Amygdala (tissue), 56 donors: ENCODE measurements at places on chromosomes 11 and 22.

DNA sequence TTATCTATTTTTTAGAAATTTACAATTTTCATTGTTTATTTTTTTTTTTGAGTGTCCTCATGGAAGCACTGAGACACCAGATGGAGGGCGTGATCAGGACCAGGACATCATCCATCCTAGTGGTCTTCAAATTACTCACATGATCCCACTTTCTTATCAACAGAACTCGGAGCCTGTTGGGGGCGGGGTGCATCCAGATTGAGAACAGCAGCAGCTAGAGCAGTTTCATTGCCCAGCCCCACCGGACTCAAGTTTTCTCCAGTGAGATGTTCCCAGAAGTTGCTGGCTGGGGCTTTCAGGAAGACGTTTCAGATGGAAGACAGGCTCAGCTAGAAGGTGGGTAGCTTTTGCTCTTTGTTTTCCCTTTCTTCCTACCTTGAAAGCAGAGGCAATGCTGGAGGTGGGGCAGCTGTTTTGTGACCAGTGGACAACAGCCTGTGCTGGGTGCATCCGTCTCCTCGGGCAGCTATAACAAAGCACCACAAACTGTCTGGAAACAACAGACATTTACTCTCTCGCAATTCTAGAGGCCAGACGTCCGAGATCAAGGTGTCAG is 562.1 kb downstream of the TBC1D22A start:
- DNase-seq: no peak

GRCh38 chr11:118437208-118438125 is 1.2 kb downstream of the KMT2A start:
- DNase-seq: no peak

- no peak for DNase-seq
These were observed 7.9 kb downstream of the DDX10 start for GRCh38 chr11:108672786-108673185.

GRCh38 chr11:95570845-95571244 is 218.7 kb downstream of the FAM76B start:
- DNase-seq: no peak

DNA sequence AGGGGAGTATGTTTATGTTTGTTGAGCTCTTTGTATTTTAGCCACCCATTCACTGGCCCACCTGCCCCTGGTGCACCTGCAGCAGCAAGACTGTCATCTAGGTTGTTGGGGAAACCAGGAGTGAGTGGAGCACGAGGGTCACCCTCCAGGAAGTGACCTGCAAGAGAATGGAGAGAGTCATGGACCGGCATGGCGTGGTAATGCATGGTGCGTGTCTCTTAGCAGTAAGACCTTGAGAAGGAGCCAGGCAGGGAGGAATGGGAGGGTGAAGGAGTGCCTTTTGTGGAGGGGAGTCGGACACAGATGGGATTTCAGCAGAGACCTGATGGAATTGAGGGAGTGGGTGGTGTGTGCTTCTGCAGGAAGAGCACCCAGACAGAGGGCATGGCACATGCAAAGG is 37.9 kb downstream of the KCNQ1 start:
- no peak for DNase-seq

GRCh38 chr22:22702237-22703202 is 58.1 kb downstream of the GGTLC2 start:
- no peak for DNase-seq

GRCh38 chr11:116062490-116063171 is 558.4 kb upstream of the CADM1 start:
- no peak for DNase-seq

GRCh38 chr11:2211113-2211971 is 39.7 kb upstream of the TH start:
- DNase-seq: no peak

GRCh38 chr22:28016781-28017557 is 97.9 kb upstream of the PITPNB start:
- no peak for DNase-seq

DNA sequence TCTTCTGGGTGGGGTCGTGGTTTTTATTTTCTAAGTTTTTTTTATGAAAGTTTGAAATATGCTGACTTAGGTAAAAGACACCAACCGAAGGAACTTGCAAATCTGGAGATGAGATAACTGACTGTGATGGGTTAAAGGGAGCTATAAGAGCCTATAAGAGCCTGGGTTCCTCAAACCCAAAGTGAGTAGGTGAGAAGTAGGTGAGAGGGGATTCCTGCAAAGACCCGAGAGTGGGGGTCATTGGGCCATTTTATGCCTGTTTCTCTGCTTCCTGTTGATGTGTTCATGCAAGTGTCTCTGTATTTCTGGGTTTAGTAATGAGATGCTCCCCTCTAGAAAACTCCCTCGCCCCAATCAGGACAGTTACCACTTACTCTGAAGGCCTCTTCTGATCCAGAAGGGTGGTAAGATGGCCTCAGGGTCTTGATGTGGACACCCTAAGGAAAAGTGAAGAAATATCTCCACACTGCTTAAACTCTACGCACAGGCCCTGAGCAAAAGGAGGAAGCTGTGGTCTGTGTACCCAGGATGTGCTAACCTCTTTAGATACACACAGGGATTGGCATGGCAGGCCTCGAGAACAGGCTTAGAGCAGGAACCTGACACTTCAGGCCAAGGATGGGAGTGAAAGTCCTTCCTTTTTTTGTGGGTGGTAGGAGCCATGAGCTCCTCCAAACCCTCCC is 1.8 kb downstream of the FLI1 start:
- DNase-seq: no peak

DNA sequence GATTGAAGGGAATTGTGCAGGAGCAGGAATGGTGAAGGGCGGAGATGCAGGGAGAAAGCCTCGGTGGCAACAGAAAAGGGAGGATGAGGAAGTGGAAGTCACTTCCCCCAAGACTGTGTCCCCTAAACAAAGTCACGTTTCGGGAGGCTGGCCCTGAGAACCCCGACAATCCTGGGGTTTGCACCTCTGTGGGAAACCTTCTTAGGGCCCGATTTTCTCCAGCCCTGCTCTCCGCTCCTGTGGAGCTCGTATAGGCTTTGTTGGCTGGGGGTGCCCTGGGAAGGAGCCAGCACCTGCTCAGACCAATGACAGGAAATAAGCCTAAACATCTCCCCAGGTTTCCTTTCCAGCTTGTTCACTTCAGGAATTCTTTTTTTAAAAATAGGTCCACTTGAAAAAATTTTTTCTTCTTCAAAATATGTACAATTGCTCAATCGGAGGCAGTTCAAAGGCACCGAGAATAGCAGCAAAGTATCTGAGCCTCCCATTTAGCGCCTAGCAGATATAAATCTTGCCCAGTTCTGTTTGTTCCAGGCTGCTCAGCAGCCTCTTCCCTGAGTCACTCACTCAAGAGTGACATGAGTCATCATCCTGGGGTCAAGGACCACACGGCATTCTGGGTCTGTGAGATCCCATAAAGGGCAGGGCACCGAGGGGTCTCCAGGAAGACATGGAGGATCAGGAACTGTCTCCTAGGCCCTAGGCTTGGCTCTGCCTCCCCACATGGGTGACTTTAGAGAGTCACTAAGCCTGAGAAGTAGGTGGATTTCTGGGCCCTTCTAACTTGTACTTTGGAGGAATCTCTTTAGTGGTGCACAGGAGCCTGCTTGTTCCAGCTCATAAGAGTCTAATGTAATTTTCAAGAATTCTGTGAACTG is 34.0 kb downstream of the IRAG1 start:
- no peak for DNase-seq

DNA sequence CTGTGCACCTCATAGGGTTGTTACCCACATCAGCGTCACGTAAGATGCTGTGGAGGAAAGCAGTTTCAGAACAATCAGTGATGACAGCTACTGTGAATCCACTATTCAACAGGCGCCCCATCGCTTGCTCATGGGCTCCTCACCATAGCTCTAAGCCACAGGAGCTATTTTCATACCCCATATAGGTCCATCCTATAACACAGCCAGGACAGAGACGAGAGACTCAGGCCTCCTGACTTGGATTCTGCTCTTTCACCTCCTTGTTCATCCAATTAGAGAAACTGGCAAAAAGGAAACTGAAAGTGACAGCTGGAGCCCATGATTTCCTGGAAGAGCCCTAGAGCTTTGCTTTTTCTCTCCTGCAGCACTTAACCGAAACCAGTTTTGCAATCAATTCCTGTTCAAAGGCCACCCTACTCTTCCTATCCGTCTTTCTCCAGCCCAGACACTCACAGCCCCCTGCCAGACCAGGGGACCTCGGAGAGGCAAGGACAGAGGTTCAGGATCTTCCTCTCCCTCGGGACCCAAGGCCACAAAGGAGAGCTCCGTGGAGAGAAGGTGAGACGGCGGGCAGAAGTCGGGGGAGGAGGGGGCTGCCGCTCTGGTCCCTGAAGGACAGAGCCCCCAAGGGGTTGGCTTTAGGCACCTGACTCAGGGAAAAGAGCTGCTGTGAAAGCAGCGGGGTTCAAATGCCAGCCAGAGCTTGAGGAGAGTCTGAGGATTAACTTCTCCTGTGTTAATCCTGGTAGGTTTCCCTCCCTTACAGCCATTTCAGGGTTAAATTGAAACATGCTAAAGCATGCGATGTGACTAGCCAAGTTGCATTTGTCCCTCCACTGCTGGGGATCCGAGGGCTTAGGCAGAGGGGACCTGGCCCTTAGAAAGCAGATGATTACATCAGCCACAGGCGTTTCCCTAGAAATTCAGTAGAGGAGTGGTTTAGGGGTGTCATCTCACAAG is at the start of gene APOL6:
Gene APOL6, plus strand, starts transcription at position 381 of the 960 bp plus-strand sequence. CDS start 7,980 bp downstream, outside the sequence.
- no peak for DNase-seq

DNA sequence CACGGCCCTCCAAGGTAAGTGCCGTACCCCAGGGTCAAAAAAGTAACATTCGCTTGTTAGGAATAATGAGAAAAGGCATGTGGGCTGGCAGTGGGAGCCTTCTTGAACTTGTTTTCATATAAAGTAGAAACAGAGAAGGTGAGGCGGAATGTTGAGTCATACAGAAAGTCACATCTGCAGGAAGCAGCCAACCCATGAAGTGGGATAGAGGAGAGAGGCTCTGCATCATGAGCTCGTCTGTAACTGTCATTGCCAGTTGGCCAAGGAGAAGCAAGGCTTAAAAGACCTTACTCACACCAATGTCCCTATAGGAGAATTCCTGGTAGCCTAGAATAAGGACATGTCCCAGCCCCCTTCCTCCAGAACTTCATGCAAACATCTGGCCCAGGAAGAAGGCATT is 253.3 kb downstream of the BUD13 start:
- DNase-seq: no peak
